ENCODE measurements at places on chromosomes 13 and 19. TPM values are rescaled to one million over a fixed set of nuclear protein-coding genes. Genes with fewer than 3 reads are reported as not detected.

GRCh38 chr13:39106216-39107005, 68.2 kb downstream of the NHLRC3 start:
- DNase-seq = no peak

DNA sequence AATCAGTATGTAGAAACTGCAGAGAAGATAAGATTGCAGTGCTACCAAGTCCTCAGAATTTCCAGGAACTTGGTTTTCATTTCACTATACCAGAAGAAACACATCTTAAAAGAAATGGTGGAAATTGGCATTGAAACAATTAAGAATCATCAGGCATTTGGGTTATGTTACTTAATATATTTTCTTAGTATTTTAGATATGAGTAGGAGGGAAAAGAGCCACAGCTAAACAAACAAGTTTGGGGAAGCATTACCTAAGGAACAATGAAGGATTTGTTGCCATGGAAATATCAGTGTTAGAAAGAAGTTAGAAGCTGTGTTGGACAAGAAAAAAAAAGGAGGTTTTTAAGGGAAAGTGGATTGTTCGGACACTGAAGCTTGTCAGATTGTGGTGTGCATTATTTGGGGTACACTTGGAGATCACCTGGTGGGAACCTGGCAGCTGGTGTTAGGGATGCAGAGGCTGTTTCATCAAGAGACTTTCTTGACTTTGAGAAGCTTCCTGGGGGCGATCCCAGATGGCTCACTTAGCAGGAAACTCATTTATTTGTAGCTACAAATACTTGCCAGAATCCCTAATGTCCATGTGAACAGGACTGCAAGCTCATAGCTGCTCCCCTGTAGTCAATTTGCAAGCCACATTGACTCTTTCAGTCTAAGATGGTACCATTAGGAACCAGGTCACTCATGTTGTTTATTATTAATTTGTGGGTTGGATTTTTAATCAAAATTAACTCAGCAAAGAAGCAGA, 246.7 kb downstream of the RFC3 start:
- DNase-seq = no peak

DNA sequence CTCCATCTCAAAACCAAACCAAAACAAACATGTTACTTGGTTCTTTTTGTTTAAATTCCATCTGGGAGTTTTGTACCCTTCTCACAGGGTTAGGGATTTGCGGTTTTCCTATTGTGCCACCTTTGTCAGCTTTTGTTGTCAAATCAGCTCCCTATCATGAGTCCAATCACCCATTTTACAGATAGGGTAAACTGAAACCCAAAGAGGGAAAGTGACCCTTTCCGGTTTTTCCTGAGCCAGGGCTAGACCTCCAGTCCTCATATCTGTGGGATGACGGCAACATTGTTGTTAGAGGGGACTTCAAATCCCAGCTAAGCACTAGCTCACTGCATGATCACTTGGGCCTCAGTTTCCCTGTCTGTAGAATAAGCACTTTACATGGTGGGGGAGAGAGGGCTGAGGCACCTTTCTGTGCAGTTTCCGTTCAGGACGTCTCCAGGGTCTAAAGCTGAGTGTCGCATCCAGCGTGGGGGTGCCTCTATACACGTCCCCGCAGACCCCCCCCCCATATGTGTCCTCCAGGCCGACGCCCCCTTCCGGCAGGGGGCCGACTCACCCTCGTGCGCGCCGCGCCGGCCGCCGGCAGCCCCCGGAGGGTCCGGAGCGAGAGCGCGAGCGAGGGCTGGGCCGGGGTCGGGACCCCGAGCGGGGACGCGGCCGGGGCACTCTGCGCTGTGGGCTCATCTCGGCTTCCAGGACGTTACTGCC, 3.9 kb downstream of the CCDC194 start:
- no peak for DNase-seq

- DNase-seq = no peak
Observed at GRCh38 chr13:101869553-101869952, 417.1 kb downstream of the ITGBL1 start.

DNA sequence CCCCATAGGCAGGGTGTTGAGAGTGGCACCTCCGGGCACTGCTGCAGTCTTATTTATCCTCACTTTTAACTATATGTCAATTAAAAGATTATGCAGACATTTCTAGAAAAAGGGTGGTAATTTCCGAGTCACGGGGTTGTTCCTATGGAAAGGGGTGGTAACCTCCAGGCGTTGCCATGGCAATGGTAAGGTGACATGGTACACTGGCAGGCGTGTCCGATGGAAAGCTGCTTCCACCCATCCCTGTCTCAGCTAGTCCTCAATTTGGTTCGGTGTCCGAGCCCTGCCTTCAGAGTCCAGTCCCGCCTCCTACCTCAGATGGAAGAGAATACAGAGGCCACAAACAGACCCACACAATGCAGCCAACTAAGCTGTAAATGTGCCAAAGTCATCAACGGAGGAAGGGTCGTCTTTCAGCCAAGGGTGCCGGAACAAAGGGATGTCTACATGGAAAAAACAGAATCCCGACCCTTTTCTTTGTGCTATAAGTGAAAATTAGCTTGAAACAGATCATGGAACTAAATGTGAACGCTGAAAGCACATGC, 72.6 kb upstream of the C13orf46 start:
- no peak for DNase-seq

GRCh38 chr19:48713041-48713863, 6.3 kb downstream of the MAMSTR start:
- no peak for DNase-seq

- DNase-seq = no peak
Observed at GRCh38 chr19:55302318-55302703, 18.5 kb downstream of the BRSK1 start.

- DNase-seq = no peak
Observed at GRCh38 chr13:37640499-37640898, 41.9 kb upstream of the POSTN start.

DNA sequence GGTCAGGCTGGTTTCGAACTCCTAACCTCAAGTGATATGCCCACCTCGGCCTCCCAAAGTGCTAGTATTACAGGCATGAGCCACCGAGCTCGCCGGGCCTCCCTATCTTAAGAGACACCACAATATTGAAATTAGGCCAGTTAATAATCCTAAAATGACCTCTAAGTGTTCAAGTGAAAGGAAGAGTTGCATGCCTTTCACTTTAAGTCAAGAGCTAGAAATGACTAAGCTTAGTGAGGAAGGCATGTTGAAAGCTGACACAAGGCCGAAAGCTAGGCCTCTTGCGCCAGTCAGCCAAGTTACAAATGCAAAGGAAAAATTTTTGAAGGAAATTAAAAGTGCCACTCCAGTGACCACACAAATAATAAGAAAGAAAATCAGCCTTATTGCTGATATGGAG, 144.5 kb upstream of the FNDC3A start:
- no peak for DNase-seq

The DIS3 gene
- total RNA-seq = 11.0 TPM

The ZNF554 gene
- 4.8 TPM for total RNA-seq

The SYNE4 gene
- total RNA-seq = under 0.01 TPM

The COL5A3 gene
- total RNA-seq = under 0.01 TPM

The MAP4K1 gene
- total RNA-seq = 31.5 TPM

The ZNF880 gene
- total RNA-seq = 14.0 TPM

The FBN3 gene
- total RNA-seq = not detected

All from hematopoietic multipotent progenitor cell (in vitro differentiated cells).